ENCODE measurements at places on chromosomes 11 and 22.
A peak's percentile ranks its signal among the peaks of the same experiment; 100 is the strongest.

DNA sequence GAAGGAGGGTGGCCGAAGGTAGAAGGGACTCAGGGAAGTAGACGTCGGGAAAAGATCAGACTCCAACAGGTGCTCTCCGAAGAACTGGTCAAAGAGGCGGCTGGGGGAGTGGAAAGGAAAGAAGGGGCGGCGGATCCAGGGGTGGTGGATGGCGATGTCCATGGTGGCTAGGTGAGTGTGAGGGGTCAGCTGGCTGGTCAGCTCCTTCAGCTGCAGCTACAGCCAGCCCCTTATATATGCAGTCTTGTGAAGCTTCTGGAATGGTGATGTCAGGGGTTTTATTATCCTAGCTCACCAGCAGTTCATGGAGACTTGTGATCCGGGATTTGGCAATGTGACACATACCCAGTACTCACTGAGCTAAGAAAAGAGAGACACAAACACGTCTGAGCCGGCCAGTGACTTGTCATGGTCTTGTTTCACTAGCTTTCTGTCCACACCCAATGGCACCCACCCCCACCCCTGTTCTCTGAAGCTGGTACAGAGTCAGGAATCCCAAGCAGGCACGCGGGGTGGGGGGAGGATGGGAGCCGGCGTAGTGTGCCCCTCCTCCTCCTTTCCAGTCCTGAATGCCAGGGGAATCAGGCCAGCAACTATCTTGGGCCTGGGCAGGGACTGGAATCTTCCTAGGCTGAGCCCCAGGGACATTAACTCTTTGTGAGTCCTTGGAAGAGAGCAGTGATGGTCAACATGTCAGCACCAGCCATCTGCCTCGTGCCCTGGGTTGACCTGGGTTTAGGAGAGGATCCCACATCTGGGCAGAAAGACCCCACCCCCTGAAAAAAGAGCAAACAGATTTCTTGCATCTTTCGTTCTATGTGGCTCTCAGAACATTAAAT lies at the start of gene CRYAB:
Gene CRYAB, minus strand, starts transcription at position 208 of the 839 bp plus-strand sequence. Its CDS starts 46 bp downstream, at position 162.
- no peak for DNase-seq

GRCh38 chr11:10493041-10493663 lies 38.1 kb downstream of the AMPD3 start:
- DNase-seq: no peak

DNA sequence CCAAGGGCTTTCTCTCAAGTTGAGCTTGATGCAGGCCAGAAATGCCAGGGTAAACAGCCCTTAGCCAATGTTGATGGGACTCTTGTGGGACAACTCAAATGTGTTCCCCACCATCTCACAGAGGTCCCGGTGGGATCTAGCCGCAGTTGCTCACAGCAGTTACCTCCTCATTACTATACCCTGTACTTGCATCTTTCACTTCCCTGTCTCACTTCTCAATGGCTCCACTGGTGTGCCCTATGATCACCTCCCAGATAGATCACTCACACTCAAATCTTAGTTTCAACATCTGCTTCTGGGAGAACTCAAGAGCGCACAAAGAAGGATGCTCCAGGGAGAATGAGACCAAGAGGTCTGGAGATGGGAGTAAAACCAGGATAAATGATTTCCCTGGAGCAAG lies 47.0 kb downstream of the RCN1 start:
- no peak for DNase-seq

GRCh38 chr11:13174090-13174489 lies 103.5 kb upstream of the BMAL1 start:
- no peak for DNase-seq

DNA sequence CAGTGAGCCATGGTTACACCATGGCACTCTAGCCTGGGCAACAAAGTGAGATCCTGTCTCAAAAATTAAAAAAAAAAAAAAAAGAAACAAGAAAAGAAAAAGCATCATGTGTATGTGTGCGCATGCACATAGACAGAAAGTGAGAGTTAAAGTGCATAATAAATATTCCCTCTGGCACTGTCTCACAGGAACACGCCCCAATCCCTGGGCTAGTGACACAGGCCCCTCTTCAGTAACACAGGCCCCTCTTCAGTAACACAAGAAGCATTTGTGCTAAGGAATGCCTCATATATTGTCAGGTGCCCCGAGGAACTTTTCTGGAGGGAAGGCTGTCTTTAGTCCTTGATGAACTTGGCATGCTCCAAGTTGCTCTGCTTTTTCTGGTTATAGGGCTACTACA lies 57.5 kb downstream of the RPL27A start:
- no peak for DNase-seq

- no peak for DNase-seq
Observed at GRCh38 chr11:134622458-134622857, 210.4 kb upstream of the B3GAT1 start.

DNA sequence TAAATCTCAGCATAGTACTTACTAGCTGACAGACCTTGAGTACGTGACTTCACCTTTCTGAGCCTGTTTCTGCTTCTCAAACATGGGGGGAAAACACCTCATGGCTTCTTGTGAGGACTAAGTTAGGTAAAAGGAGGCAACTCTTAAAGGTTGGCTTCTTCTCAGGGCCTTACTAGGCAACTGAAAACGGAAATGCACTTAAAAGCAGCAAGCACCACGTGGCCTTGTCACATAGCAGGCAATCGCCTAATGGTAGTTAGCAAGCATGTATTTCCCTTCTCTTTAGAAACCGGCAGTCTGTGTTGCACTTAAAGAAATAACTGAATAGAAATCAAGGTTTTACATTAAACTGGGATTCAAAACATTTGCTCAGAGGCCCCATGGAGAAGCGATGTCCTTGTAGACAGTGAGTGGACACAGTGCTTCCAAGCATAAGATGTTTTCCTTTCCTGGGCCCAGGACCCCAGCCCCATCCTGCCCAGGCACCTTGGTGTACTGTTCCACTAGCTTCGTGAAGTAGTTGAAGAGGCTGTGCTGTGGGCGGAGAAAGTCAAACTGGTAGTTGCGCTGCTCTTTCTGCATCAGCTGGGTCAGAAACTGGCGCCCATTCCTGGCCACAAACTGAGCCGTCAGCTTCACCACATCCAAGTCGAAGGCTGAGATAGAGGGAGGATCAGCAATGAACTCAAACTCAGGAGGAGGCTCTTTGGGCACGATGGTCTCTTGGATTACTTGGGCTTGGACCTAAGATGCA lies 12.1 kb downstream of the SF3A1 start:
- no peak for DNase-seq

DNA sequence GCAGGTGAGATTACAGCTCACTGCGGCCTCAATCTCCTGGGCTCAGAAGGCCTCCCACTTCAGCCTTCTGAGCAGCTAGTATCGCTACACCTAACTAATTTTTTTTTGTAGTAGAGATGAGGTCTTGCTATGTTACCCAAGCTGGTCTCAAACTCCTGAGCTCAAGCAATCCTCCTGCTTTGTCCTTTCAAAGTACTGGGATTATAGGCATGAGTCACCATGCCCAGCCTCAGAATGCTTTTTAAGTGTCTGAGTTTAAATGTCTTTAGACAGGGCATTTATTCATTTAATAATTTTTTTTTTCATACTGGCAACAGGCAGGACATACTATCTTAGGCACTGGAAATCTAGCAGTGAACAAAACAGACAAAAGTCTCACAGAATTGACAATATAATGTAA lies 27.7 kb downstream of the LRP4 start:
- no peak for DNase-seq

GRCh38 chr11:114551060-114551459 lies 8.6 kb downstream of the NXPE1 start:
- no peak for DNase-seq

DNA sequence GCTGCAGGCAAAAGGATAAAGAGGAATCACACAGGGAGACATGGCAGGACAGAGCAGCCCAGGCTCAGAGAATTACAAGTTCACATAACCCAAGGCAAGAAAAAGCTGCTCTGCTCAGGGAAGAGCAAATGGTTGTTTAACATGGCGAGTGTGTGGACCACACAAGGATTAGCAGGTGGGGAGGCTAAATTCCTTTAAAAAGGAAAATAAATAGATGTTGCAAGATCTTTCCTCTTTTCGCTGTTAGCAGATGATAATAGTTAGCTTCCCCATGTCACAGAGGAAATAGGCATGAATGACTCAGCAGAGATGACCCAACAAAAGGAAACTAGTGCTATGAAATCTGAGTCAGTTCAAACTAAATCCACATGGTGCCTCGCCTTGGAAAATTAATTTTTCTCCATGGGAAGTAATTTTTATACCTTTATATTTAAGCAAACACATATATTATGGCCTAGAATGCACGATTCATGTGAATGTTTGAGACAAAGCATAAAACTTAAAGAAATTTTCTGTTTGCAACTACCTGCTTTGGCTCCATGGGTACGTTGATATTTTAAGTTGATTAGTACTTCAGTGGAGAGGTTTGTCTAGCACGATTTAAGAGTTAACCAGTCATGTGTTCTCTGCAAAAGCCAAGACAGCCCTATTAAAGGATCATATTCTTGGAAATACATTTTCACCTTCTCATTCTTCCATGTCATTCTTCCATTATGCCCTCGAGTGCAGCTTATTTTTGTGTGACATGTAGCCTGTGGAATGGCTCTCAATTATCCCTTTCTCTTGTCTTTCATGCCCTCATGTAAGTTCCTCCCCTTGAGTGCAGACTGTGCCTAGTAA lies 38.5 kb upstream of the FJX1 start:
- no peak for DNase-seq

DNA sequence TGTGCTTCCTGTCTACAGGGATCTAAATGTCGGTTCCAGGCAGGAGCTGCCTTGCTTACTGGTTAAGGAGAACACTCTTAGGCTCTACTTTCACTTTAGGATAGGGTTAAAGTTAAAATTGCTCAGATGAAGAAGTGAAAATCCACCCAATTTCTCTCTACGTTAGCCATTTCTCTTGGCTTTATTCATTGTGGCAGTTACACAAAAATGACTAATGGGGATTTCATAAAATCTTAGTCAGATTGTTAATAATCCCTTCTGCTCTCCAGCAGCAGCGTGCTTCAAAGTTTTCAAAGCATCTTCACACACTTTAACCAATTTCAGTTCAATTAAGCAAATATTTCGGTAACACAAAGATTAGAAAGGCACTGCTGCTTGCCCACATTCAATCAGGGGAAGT lies 58.4 kb upstream of the RCN1 start:
- no peak for DNase-seq

- DNase-seq: no peak
Observed at GRCh38 chr11:103322821-103323220, 213.6 kb downstream of the DYNC2H1 start.

- DNase-seq: no peak
Observed at GRCh38 chr11:7900686-7901085, 30.4 kb downstream of the OR10A6 start.

DNA sequence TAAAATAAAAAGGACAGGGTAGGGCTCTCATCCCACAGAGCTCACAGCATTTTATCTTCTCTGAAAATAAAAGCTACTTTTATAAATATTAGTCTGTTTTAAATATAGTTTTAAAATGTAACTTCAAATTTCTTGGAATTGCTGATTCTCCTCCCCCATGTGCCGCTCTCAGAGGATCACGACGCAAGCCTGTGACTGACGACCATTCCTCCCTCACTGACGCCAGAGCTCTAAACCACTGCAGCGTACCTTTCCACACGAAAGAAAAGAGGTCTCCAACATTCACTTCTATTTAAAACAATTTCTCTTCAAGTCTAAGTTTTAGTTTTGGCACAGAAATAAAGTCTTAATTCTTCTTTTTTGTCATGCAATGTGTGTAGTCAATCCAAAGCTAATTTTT lies 9.3 kb downstream of the TOLLIP start:
- no peak for DNase-seq

DNA sequence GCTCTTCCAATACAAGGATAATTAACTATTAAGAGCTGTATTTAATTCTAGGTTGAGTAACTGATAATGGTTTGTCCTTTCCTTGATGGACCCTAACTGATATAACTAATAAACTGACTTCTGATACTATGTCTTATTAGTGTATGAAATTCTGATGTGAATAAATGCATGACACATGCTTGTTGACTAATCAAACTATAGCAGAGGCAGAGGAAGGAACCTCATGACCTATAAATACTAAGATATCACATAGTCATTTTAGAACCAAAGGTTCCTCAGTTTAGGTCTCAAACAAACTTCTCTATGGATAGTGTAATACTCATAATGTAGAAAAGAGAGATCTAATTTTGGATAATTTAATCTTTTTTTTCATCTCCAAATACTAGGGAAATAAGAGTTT lies 4.8 kb upstream of the HBD start:
- no peak for DNase-seq

GRCh38 chr11:77233011-77233410 lies 68.5 kb downstream of the GDPD4 start:
- DNase-seq: no peak

DNA sequence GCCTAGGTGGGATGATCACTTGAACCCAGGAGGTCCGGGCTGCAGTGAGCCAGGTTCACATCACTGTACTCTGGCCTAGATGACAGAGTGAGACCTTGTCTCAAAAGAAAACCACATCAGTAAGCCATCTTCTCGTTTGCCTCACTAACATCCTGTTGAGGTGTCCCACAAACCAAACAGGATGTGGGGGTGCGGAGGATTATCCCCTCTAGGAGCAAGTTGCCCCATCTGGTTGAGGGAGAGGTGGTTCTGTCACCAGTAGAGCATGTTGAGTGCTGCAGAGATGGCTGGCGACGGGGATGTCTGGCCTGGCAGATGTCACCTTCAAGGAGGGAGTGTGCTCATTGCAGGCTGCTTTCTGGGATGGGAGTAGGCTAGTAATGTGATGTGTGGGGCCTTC lies 72.4 kb downstream of the ZNRF3 start:
- peak; percentile 53 for DNase-seq

- no peak for DNase-seq
Observed at GRCh38 chr22:49524362-49524761, 303.3 kb downstream of the BRD1 start.

GRCh38 chr22:39723899-39724351 lies 153.4 kb downstream of the CACNA1I start:
- DNase-seq: no peak

GRCh38 chr11:105024394-105024793 lies 1.4 kb upstream of the CASP5 start:
- DNase-seq: no peak

DNA sequence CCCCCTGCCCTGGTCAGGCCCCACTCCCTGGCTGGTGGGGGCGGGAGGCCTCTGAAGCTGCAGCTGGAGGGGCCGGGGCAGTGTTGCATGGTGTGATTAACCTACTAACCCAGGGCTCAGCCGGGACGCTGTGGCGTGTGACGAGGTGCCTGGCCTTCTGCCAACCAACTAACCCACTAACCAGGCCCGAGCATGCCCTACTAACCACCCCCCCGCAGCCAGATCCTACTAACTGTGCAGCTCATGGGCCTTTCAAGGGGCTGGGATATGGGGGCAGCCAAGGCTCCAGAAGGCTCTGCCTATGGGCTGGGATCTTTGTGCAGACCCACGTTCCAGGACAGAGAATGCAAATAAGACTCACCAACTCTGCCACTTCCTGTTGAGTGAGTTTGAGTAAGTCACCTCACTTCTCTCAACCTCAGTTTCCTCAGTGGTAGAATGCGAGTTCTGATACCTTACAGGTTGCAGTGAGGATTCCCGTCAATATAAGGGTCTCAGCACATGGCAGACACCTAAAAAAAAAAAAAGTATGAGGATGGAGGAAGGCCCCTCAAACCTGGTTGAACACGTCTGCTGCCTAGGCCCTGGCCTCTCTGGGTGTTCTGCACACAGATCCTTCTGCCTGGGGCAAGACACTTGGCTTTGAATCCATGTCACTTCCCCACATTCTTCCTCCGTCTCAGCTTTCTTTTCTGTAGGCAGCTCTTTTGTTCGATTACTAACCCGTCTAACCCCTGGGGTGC lies 14.1 kb downstream of the MIAT start:
- peak; percentile 59 for DNase-seq
